ENCODE measurements at places on chromosomes 3 and 15. TPM values are rescaled to one million over a fixed set of nuclear protein-coding genes. Genes with fewer than 3 reads are reported as not detected.

CACNA2D3 gene
- 0.20 TPM for total RNA-seq

ECT2 gene
- total RNA-seq, result 95.6 TPM

GTF2E1 gene
- total RNA-seq, result 21.5 TPM

CIDEC gene
- not detected for total RNA-seq

SPINK8 gene
- not detected for total RNA-seq

CLDN16 gene
- total RNA-seq, result not detected

SCAANT1 gene
- not detected for total RNA-seq

GATM gene
- 3.1 TPM for total RNA-seq

GOLGA6A gene
- total RNA-seq, result 0.39 TPM

AHSG gene
- 1.6 TPM for total RNA-seq

CPLX3 gene
- total RNA-seq, result not detected

RBP2 gene
- not detected for total RNA-seq

TF gene
- total RNA-seq, result 10.4 TPM

CELF6 gene
- total RNA-seq, result 0.52 TPM

GHSR gene
- total RNA-seq, result not detected

PRICKLE2 gene
- total RNA-seq, result 0.05 TPM

DNA sequence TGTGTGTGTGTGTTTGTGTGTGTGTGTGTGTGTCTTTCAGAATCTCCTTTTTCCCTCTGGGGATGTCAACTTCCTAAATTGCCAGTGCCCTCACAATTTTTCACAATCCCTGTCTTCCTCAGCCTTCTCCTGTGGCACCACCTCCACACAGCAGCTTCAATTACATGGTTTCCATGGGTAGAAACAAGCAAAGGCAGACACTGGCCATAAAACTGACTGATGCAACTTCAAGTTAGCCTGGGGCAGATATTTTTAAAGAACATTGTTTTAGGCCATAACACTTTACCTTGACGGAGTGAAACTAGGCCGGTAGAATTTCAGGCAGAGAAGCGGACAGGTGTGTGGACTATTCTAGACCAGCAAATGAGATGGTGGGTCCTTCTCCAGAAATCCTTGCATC lies 405.8 kb upstream of the SUCLG2 start:
- no peak overlapping the region for H3K4me3 ChIP-seq
- no peak overlapping the region for H3K27ac ChIP-seq
- H3K4me1 ChIP-seq, result no peaks in the 10 kb centered on the region
- no peaks in the 10 kb centered on the region for H3K36me3 ChIP-seq
- no peaks in the 10 kb centered on the region for H3K27me3 ChIP-seq
- DNase-seq, result no peak

- DNase-seq, result no peak
- no peak overlapping the region for H3K27ac ChIP-seq
- H3K27me3 ChIP-seq, result peaks cover 5% of the 10 kb centered on the region
- H3K4me1 ChIP-seq, result no peaks in the 10 kb centered on the region
- H3K4me3 ChIP-seq, result no peak overlapping the region
Observed at GRCh38 chr3:117104381-117104780, 394.8 kb downstream of the TUSC7 start.

DNA sequence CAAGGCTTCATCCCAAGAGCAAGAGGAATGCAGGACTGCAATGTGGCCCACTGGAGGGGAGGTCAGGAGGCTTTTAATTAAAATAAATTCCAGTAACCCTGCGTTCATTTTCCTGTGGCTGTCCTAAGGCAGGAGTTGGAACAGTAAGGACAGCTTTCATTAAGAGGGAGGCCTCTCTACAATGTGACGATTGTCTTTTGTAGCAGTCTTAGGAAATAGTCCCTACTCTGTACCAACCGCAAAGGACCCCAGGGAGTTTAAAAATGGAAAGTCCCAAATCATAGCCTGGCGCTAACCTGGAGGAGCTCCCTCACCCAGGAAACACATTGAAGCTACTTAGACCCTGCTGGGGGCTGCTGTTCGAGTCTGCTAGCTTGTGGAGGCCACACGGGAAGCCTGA lies 62.8 kb downstream of the SYNM start:
- no peak overlapping the region for H3K4me3 ChIP-seq
- H3K27me3 ChIP-seq, result no peaks in the 10 kb centered on the region
- no peak overlapping the region for H3K27ac ChIP-seq
- H3K36me3 ChIP-seq, result no peaks in the 10 kb centered on the region
- H3K4me1 ChIP-seq, result no peaks in the 10 kb centered on the region

DNA sequence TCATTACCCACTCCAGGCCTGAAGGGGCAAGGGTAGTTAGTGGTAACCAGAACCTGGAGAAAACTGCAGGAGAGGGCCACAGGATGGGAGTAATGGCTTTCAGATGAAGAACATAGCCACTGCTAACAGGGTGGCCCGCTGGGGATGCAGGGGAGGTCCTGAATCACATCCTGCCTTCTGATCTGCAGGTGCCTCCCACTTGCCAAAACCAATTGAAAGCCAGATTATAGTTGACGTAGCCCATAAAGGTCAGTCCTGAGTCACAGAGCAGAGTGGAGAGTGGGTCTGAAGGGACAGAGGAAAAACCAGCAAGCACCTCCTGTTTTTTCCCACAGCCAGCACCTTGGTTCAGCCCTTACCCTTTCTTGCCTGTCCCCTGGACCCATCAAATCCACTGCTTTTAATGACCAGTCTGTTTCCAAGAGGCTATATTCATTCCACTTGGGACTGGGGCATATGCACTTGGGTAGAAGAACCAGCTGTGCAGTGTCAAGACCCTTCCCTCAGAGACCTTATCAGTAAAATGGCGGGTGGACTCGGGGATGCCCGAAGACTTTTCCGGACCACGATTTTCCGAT lies 646 bp upstream of the SLC35G2 start:
- H3K36me3 ChIP-seq, result no peaks in the 10 kb centered on the region
- peak overlapping the region; percentile 61 for H3K27ac ChIP-seq
- peak; percentile 67 for DNase-seq
- peaks cover 20% of the 10 kb centered on the region for H3K4me1 ChIP-seq
- H3K27me3 ChIP-seq, result no peaks in the 10 kb centered on the region

DNA sequence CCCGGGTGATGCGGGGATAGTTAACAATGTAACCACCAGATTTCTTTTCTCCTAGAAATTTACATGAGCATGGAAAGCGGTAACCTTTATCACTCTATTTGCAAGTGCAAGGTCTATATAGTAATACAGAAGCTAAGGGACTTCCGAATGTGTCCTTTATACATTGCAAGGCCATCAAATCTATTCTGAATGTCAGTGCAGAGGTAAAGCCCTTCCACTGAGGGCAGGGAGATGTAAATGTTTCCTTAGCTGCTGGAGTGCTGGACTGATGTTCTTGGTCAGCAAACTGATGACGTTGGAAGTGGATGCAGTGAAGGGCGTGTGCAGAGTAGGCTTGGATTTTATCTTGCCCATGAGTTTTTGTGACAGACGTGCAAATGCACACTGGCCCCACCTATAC lies 6.2 kb downstream of the ALDH1A3 start:
- H3K27me3 ChIP-seq, result no peaks in the 10 kb centered on the region
- no peak for DNase-seq
- no peak overlapping the region for H3K4me3 ChIP-seq
- no peak overlapping the region for H3K27ac ChIP-seq
- peaks cover 86% of the 10 kb centered on the region for H3K36me3 ChIP-seq
- H3K4me1 ChIP-seq, result peaks cover 18% of the 10 kb centered on the region

DNA sequence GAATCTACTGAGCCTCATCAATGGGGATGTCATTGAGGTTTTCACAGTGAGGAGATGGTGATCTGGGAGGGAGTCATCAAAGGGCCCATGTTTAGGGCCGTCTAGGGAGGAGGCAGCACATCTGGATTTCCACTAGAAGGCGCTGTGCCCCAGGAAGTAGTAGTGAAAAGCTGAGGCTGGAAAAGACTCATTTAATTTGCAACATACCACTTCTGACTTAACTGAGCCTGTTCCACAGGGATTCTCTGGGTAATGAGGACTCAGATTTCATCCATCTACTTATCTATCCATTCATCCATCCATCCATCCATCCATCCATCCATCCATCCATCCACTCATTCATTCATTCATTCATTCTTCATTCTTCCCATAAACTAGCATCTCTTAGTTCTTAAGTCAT lies 17.4 kb upstream of the SHF start:
- no peaks in the 10 kb centered on the region for H3K27me3 ChIP-seq
- H3K27ac ChIP-seq, result no peak overlapping the region
- H3K4me3 ChIP-seq, result no peak overlapping the region
- H3K4me1 ChIP-seq, result no peaks in the 10 kb centered on the region
- DNase-seq, result peak; percentile 58

GRCh38 chr3:127763816-127764215 lies 58.5 kb downstream of the MGLL start:
- H3K36me3 ChIP-seq, result no peaks in the 10 kb centered on the region
- no peaks in the 10 kb centered on the region for H3K27me3 ChIP-seq
- peaks cover 28% of the 10 kb centered on the region for H3K4me1 ChIP-seq
- H3K27ac ChIP-seq, result no peak overlapping the region
- H3K4me3 ChIP-seq, result no peak overlapping the region

GRCh38 chr15:39639037-39639436 lies 58.2 kb downstream of the THBS1 start:
- DNase-seq, result no peak
- no peaks in the 10 kb centered on the region for H3K36me3 ChIP-seq
- no peaks in the 10 kb centered on the region for H3K27me3 ChIP-seq
- no peak overlapping the region for H3K4me3 ChIP-seq
- H3K27ac ChIP-seq, result no peak overlapping the region
- peaks cover 16% of the 10 kb centered on the region for H3K4me1 ChIP-seq

- no peak overlapping the region for H3K27ac ChIP-seq
- H3K27me3 ChIP-seq, result no peaks in the 10 kb centered on the region
- no peak for DNase-seq
- no peaks in the 10 kb centered on the region for H3K36me3 ChIP-seq
Observed at GRCh38 chr3:131114256-131114655, 87.6 kb downstream of the NEK11 start.

DNA sequence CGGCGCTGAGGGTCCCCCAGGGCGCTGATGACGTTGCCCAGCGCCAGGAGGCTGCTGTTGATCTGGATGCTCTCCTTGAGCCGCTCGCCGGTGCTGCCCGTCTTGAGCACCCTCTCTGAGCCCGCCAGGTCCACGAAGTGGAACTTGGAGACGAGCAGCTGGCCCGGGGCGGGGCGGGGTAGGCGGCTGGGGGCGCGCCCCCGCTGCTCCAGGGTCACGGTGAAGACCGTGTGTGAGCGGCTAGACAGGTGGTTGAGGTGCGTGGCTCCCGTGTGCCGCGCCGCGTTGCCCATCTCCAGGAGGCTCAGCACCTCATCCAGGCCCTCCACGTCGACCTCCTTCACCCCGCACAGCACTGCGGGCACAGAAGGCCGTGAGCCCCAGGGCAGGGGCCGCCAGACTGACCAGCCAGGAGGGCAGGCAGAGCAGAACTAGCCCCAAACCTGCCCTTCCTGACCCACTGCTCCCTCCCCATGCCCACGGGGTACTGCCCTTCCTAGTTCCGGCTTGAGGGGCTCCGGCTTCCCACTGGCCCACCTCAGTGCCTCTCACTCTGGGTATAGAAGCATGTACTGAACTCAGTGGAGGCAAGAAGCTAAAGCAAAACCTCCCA lies 6.1 kb downstream of the KIF7 start:
- no peak overlapping the region for H3K4me3 ChIP-seq
- H3K27me3 ChIP-seq, result no peaks in the 10 kb centered on the region

DNA sequence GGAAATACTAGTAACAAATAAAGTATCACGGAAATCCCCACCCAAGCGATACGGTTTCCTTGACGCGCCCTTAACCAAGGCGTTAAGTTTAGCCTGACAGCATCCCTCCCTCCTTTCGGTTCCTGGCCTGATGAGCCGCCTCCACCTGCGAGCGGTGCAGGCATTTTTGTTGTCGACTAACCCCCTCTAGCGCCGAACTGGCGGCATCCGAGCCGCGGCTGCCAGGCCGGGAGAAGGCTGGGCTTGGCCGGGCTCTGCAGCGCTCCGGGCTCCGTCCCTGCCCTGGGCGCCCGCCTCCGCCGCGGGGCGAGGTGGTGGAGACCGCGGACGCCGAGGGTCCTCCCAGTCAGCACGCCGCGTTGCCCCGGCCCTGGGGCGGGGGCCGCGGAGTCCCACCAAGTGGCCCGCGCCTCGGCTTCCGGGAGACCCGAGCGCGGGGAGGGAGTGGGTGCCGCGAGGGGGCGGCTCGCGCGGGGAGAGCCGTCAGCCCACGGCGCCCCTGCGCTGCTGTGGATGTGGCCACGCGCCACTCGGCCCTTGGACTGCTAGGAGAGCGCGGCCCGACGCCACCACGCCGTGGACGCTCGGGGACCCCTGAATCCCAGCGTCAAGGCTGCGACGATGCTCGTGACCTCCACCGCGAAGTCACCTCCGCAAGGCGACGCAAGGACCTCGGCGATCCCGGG lies 1.1 kb upstream of the EPHA6 start:
- no peaks in the 10 kb centered on the region for H3K27me3 ChIP-seq
- no peaks in the 10 kb centered on the region for H3K4me1 ChIP-seq
- no peaks in the 10 kb centered on the region for H3K36me3 ChIP-seq
- H3K4me3 ChIP-seq, result no peak overlapping the region

- H3K27me3 ChIP-seq, result no peaks in the 10 kb centered on the region
- DNase-seq, result peak; percentile 56
- H3K4me1 ChIP-seq, result peaks cover 22% of the 10 kb centered on the region
- no peaks in the 10 kb centered on the region for H3K36me3 ChIP-seq
- peak within 1 kb of the TSS; percentile 60 for H3K27ac ChIP-seq
Observed at GRCh38 chr3:69080233-69080920, at the start of gene UBA3. TSS of gene UBA3 (minus strand) at chr3:69080365. CDS start at chr3:69080353, 12 bp downstream.

DNA sequence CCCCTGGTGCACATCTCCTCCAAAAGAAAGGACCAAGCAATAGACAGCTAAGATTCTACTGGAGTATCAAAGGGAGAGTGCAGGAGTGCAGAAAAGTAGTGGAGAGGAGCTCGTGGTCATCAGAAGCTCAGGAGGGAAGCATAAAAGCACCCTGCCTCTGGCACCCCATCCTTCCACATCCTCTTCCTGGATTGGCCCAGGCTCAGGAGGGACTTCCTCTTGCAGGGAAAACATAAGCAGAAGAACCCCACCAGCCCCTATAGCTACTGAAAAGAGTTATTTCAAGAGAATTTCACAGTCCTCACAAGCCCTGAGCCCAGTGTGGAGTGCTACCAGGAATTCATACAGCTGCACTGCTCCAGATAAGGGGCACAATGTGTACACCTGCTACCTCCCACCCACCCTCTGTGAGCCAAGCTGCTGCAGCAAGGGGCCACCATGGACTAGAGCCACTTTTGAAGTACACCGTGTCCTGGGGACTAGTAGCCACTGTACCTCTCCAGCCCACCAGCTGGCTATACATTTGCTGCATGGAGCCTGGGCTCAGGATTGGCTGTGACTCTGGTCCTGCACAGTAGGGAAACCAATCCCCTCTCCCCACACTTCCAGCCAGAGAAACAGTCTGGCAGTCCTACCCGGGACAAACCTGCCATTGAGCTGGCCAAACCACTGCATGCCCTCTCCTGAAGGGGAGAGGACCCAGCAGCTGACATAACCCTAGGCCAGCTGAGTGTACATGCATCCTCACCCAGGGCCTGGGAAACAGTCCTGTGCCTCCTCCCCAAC lies 43.0 kb downstream of the CD200R1 start:
- no peaks in the 10 kb centered on the region for H3K4me1 ChIP-seq
- no peak overlapping the region for H3K4me3 ChIP-seq
- no peak overlapping the region for H3K27ac ChIP-seq
- H3K36me3 ChIP-seq, result no peaks in the 10 kb centered on the region

DNA sequence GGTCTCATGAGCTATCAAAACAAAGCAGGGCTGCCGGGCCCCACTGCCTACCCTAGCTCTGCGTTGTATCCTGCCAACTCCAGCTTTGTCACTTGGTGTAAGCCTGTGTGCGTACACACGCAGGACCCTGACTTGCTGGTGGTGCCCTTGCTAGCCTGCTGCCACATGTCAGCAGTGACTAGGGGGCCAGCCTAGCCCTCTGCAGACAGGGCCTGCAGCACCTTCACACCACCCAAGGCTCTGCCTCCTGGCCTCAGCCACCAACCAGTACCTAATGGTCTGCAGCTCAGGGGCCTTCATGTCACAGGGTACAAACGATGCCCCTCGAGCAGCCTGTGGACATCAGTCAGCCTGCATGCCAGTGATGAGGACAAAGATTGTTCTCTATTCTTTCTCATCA lies 30.1 kb upstream of the DUSP7 start:
- H3K4me1 ChIP-seq, result peaks cover 23% of the 10 kb centered on the region
- H3K4me3 ChIP-seq, result no peak overlapping the region
- no peak overlapping the region for H3K27ac ChIP-seq
- DNase-seq, result no peak

All from HCT116 (cell line).